Activated CD4-positive, alpha-beta T cell treated with anti-CD3 and anti-CD28 coated beads, Interleukin-2, amount 10 ng/mL, durations not matched to agents 7 days and 5 days (primary cell): ENCODE measurements at places on chromosomes 2 and 18.

- DNase-seq, result no peak
Measured at GRCh38 chr2:20012282-20013125, at the start of gene MATN3. Gene MATN3, minus strand, starts transcription at chr2:20012668. Its CDS starts 37 bp downstream, at chr2:20012631.

DNA sequence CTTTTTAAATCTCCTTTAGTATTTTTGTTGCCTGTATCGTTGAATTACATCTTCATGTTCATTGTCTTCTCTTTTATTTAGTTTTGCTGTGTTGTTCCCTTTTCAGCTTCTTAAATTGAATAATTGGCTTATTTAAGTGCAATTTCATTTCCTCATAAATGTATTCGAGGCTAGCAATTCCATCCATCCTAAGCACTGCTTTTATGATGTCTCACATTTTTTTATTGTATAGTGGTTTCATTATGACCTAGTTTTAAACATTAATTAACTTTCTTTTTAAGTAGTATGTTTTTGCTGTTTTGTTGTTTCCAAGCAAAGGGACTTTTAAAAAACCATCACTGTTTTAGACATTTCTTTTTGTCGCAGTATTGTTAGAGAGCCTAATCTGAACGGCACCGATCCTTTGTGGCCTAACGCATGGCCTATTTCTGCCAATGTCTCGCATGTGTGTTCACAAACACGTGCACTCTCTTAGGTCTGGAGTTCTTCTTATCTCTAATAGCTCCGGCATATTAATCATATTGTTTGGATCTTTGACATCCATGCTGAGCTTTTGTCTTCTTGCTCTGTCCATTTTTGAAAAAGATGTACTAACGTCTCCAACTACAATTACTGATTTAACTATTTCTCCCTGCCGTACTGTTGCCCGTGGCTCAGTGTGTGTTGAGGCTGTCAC, 59.6 kb upstream of the ZNF516 start:
- DNase-seq, result no peak

DNA sequence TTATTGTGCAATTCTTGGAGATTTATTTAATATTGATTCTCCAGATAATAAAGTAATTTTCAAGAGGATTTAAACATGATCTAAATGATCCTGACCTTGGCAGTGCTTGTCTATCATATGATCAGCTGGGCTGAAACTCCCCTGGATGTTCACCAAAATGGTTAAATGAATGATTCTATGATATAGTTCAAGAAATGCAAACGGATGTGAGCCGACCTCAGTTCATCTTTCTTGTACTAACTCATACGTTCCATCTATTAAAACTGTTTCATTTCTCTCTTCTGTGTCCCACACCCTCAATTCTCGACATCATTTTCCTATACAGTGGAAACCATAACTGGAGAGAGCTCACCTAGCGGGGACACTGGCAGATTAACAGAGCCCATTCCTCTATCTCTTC, 281.7 kb upstream of the CCDC68 start:
- no peak for DNase-seq

DNA sequence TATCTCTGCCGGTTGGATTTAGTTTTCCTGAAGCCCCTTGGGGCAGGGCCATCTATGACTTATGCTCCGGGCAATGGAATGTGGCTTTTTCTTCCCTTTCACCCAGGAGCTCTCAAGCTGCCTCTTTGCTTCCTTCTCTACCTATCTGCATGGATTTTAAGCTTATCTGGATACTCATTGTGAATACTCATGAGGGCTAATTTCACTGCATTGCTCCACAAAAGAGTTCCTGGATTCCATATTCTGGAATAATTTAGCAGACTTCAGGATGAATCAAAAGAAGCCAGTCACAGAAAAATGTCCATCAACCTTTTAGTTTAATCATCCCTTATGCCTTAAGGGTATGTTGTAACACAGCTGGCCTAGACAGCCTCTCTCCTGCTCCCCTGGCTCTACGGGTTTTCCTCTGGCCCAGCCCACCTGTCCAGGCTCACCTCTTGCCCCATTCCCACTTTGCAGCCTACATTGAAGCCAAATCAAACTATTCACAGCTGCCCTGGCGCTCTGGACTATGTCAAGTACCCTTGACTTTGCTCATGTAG, 122.8 kb upstream of the RMDN2 start:
- no peak for DNase-seq

DNA sequence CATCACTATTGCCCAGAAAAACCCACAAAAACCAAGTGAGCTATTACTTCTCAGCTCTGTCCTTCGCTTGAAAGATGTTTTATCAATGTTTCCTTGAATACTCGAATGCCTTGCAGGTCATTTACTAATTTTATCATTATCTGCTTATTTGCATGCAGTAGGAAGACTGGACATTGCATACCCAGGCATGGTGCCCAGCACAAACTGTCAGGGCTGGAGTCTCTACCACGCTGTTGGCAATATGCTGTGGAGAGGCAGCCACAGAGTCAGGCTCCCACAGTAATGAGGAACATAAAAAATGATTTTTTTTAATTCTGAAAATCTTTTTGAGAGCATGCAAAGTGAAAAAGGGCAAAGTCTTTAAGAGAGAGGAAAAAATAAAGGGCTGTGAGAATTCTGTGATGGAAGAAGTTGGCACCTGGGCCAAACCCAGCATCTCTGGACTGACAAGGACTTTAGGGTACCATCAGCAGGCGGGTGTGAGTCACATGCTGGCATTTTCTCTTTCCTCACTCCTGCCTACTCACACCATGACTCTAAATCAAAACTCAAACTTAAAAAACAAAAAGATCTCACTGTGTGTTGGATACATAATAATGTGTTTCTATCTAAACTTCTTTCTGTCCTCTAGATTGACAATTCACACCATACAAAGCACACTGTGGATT, 709.8 kb upstream of the FANCL start:
- no peak for DNase-seq

DNA sequence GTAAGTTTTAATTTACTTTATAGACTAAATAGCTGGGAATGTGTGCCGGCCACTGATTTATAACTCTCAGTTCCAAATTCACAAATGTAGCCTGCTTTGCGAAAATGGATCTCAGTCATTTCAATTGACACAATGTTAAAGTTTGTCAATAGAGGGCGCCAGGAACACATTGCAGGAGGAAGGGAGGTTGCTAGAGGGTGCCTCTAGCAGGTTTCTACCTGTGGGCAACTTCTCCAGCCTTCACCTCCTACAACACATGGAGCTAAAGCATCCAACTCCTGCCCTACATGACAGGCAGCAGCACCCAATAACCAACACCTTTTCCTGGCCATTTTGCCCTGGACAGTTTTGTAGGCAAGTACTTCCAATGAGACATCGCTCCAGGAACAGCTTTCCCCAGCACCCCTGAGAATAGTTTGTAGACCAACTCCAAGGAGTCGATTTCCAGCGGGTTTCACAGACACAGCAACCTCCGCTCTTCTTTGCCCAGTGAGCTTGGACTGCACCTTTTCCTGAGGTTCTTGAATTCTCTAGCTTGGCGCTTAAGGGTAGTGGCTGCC, 784.8 kb upstream of the CDH2 start:
- DNase-seq, result no peak

DNA sequence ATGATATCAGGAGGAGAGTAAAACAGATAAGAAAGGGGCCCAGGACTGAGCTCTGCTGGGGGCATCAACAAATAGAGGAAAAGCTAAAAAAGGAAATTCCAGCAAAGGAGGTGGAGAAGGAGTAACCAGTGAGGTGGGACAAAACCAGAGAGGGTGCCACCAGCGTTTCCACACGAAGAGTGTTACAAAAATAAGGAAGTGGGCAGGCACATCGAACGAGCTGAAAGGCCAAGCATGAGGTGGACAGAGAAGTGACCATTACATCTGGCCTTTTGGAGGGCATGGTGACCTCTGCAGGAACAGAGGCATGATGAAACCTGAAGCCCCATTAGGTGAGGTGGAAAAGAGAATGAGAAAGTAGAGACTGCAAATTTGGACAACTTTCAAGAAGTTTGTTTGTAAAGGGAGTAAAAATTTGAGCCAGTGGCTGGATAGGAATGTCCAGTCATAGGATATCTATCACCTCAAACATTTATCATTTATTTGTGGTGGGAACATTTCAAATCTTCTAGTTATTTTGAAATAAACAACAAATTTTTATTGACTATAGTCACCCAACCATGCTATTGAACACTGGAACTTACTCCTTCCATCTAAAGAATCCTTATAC, 18.4 kb upstream of the VIT start:
- no peak for DNase-seq

GRCh38 chr2:18265614-18266586, 294.6 kb downstream of the RDH14 start:
- DNase-seq, result no peak
